ENCODE measurements at places on chromosomes 7 and 10.

DNA sequence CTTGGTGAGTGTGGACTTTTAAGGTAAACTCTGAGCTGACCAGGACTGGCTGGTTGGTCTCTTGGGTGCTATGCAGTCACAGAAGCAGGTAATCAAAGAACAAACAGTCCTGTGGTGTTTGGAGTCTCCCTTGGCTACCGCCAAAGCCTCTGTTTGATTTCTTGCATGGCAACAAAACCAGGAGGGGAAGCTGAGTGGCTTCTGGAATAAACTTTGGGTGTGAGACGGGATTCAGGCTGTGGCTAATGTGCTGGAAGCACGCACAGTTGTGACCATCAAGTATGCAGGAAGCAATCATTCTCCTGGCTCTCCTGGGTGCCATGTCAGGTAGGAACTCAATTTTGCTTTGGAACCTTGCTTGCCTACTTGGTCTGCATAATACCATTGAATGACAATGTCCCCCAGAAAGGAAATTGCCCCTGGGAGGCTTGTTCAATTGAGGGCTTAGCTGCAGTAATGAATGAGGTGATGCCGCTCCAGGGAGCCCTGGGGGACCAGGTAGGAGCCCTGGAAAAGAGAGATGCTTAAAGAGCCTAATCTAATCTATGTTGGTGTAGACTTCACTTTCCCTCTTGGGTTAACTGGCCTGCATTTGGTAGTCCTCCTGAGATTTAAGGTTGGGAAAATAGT lies at the start of gene CDHR3:
Gene CDHR3, plus strand, starts transcription at position 227 of the 630 bp plus-strand sequence. Its CDS starts 55 bp downstream, at position 282.
- ATAC-seq, result no peak

DNA sequence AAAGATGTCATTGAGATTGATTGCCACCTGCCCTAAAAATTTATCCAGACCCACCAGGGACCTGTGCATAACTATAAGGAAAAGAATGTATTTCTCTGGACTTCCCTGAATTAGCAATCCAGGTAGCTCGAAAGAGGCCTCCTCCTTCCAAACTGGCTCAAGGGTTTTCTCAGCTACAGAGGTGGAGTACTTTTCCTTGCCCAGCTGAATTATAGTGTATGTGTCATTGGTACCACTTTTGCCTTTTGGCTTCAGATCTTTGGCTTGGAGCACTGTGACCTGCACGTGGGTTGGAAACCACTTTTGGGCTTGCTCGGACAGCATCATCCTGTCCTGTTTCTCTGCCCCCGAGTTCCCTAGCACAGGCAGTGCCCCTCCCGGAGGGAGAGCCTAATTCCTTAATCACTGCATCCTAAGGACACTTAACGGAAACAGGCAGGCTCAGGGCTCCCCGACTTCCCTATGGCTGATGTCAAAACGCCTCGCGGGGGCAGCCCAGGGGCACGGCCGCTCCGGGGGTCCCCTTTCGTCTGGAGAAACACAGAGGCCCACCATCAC lies 825 bp downstream of the RAB11FIP2 start:
- ATAC-seq, result peak; percentile 45

DNA sequence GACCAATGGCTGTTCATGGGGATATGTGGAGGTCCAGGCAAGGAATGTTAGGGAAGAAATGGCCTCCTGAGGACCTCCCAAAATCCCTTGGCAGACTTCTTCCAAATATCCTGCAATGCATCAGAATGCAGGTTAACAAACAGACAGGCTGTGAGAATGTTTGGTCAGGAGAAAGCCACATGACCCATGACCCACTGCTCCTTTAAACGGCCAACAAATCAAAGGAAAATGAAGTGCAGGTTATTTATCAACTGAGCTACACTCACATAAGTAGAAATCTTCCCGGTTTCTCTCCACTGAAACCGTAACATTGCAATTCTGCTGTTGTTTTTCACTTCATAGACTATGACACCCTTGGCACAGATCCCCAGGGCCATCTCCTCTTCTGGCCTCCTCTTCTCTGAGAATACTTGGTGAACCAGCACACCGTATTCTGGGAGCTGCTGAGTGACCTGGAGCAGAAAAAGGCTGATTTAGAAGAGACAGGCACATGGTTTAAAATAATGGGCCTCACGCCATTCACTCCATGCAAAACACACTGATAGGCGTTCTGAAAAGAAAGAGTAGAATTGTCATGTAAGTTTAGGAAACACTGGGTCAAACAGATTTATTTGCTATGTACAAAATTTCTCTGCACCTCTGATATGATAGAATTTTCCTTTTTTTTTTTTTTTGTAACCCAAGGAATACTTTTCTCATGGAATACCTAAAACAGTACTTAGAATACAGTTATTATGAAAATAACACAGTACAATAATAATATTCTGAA lies 67.8 kb downstream of the FRMPD2 start:
- ATAC-seq, result no peak

GRCh38 chr7:56447864-56448693 lies 331.9 kb upstream of the NUPR2 start:
- no peak for ATAC-seq

DNA sequence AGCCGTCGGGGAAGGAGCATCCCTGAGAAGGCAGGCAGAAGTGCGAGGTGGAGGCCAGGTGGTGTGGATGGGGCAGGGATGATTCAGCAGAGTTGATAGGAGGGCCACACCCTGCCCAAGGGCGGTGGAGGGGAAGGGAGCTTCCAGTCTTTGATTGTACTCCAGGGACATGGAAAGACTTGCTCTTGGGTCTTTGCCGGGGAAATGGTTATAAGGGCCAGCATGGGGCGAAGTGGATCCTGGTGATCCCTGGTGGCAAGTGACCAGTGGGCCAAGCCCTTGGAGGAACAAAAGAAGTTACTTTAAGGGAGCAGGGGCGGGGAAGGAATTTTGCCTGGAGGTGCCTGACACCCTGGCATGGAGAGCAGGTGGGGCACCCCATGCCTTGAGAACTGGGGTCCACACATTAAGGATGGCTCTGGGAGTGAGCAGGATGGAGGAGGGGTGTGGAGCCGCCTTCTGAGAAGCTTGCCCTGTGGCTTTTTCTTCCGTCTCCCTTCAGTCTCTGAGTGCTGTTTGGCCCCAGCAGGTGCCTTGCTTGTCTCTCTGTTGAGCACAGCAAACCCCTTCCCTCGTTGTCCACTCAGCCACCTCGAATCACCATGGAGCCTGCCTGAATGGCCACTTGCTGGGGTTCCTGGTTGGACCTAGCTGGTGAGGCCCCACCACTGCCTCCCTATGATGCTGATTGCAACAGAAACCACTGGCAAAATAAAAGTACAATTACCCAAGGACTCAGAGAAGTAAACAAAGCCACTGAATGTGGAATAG lies 83.9 kb downstream of the RAMP3 start:
- no peak for ATAC-seq

DNA sequence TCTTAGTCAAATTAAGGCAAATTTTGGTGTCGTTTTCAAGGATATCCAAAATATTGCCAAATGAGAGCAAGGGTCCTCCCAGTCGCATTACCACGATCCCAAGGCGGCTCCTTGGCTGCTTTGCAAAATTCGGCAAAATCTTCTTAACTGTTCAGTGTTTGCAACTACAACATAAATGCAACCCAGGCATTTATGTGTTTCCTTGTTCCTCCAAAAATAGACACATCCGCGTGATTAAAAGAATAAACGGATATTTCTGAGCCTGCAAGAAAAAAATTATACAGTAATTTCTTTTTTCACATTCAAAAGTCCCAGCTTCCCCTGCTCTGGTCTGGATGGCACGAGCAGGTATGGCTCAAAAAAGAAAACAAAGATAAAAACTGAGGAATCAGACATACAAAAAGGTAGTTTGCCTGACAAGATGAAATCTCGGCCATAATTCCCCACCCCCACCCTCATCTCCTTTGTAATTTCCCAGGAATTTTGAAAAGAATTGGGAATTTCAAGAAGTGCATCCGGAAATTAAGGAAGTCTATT lies 6.0 kb downstream of the SKIDA1 start:
- ATAC-seq, result no peak

DNA sequence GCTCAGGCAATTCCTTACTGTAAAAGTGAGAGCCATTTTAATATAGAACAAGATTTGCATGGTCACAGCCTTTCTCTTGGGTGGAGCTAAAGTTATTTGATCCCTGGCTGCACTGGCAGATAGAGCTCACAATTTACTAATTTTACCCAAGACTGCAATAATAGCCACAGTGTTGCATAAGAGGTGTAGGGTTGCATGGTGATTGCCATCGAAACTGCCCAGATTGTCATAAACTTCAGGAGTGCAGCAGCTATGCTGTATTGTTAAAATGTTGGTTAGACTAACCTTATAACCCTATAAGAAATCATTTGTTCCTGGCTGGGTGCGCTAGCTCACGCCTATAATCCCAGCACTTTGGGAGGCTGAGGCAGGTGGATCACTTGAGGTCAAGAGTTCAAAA lies 50.0 kb downstream of the VCL start:
- peak; percentile 22 for ATAC-seq

DNA sequence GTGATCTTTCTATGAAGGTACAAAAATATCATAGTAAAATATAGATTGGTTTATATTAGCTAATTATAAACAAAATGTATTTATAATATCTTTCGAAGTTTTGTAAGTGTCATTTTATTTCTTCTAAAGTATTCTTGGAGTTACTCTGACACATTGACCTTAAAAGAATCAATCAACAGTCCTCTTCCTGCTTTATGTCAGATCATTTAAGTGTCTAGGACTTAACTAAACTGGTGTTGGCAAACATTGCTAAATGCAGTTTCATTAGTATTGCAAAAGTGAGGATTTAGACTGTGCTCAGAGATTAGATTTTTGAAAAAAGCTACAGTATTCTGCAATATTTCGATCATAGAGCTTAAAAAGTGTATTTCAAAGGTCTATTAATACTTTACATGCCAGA lies 10.3 kb downstream of the GLCCI1 start:
- ATAC-seq, result no peak

DNA sequence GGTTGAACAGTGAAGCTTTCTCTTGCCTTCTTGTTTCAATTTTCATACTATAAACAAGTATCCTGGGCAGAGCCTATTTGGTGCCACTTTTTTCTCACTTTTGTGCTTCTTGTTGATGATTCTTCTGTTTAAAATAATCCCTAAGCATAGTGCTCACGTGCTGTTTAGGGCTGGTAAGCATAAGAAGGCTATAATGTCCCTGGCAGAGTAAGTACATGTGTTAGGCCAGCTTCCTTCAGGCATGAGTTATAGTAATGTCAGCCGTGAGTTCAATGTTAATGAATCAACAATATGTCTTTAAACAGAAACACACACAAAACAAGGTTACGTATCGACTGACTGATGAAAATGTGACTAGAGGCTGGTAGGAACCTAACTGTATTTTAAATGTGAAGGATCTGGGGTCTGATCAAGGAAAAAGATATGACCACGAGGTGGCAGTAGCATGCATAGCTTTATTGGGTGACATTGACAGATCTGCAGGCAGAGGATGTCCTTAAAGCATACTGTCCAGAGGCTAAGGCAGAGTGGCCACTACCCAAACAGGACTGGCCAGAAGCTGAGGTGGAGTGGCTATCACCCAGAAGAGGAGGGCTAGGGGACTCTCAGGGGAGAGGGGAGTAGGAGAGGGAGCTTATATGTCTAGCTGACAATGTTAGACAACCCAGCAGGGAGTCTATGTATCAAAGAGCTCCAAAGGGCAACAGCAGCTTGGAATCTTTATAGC lies 113.7 kb downstream of the BRAF start:
- peak; percentile 99 for ATAC-seq

DNA sequence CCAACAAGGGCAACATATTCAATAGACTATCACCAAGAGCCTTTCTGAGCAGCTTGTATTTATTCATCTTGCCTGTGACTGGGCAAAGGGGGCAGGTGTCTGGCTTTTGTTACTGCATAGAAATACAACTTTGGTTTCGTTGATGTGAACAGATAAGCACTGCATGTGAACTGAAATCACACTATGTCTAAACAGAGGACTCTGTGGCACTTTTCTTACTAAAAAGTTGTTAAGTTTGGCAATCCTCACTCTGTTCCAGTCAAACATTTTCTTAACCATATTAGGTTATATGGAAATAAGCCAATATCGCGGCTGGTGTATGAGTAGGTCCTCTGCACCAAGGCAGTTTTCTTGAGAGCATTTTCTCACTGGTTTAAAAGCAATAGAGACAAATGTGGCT lies 48.5 kb downstream of the CALD1 start:
- peak; percentile 16 for ATAC-seq

GRCh38 chr7:23689165-23689564 lies 9.2 kb downstream of the FAM221A start:
- no peak for ATAC-seq

All from SK-N-SH treated with all-trans-retinoic acid at 6 μM for 48 hours (cell line).